ENCODE measurements at places on chromosomes 7 and 10.

- DNase-seq: no peak
Measured at GRCh38 chr10:71587941-71588573, 131.5 kb downstream of the C10orf105 start.

- no peak for DNase-seq
Measured at GRCh38 chr10:30737931-30738391, 108.4 kb upstream of the LYZL2 start.

GRCh38 chr10:43219848-43220247 is 47.0 kb downstream of the RASGEF1A start:
- DNase-seq: no peak

GRCh38 chr10:31213959-31214358 is 105.1 kb upstream of the ZEB1 start:
- DNase-seq: no peak
